Mesenchymal stem cell (in vitro differentiated cells and primary cell): ENCODE measurements at places on chromosomes 5 and 9.
A peak's percentile ranks its signal among the peaks of the same experiment; 100 is the strongest.

GRCh38 chr5:35478856-35479682 lies 138.6 kb upstream of the SPEF2 start:
- H3K4me3 ChIP-seq: peak overlapping the region; percentile 78
- H3K27ac ChIP-seq: peak overlapping the region; percentile 85
- DNase-seq: peak; percentile 62
- no peaks in the 10 kb centered on the region for H3K27me3 ChIP-seq
- no peaks in the 10 kb centered on the region for H3K36me3 ChIP-seq

DNA sequence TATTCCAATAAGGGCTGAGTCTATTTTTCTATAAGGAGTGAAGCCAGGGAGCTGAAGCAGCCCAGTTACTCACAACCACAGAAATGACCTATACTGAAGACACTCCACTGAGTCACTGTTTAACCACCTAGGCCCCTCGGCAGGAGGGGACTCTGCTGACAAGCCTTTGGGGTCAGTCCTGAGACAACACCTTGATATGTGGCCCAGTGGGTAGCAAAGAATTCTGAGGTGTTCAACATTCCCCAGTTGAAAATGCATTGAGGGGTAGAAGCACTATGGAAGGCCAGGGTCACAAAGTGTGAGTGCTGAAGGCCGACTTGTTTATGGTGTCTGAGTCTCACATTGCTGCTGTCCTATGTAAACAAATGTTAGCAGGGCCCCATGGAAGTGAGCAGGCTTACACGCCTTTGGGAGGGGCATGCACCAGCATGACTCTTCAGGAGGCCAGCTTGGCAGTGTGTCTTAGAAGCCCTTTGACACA lies 112.6 kb upstream of the NFIL3 start:
- DNase-seq: peak; percentile 94
- H3K4me1 ChIP-seq: peaks cover 21% of the 10 kb centered on the region
- H3K4me3 ChIP-seq: no peak overlapping the region
- no peaks in the 10 kb centered on the region for H3K27me3 ChIP-seq
- H3K36me3 ChIP-seq: no peaks in the 10 kb centered on the region
- peak overlapping the region; percentile 50 for H3K27ac ChIP-seq

GRCh38 chr5:134527961-134528424 lies 2.5 kb downstream of the JADE2 start:
- H3K4me3 ChIP-seq: peak overlapping the region; percentile 58
- H3K27ac ChIP-seq: peak overlapping the region; percentile 73
- DNase-seq: no peak
- H3K4me1 ChIP-seq: peaks cover 38% of the 10 kb centered on the region
- no peaks in the 10 kb centered on the region for H3K27me3 ChIP-seq

DNA sequence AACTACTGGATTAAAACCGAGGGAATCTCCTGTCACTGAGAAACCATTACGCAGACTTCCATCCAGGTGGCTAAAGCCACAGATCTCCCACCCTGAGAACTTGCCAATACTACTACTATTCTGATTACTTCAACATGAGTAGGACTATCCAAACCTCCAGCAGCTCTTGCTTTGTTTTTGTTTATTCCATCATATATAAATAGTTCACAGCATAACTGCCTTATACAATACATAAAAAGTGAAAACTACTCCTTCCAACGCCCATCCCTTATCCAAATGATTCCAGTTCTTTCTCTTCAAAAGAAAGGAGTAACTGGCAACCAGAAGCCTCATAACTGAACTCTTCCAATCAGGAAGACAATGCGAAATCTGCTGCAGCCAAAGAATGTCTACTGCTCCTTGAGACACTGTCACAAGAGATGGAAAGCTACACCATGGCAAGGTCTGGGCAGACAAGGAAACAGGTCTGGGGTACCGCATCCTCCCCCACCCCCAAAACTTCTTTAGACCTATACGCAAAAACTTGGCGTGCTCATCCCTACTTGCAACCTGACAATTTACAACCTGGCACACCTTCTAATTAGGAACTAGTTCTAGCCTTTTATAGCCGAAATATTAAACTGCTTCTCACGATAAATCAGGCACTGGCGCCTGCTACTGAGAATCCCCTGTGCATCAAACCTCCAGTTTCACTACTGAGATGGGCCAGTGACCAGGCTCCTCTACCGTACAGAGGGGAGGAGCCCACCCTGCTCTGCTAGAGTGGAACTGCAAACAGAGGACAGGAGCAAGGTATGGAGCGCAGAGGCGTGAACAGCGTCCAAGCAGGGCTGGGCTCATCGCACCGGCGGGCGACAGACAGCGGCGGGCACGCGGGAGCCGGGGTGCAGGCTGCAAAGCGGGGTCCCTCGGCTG lies 986 bp downstream of the PLPP1 start:
- peaks cover 2% of the 10 kb centered on the region for H3K4me1 ChIP-seq
- H3K27ac ChIP-seq: no peak overlapping the region
- no peaks in the 10 kb centered on the region for H3K36me3 ChIP-seq
- no peaks in the 10 kb centered on the region for H3K27me3 ChIP-seq

DNA sequence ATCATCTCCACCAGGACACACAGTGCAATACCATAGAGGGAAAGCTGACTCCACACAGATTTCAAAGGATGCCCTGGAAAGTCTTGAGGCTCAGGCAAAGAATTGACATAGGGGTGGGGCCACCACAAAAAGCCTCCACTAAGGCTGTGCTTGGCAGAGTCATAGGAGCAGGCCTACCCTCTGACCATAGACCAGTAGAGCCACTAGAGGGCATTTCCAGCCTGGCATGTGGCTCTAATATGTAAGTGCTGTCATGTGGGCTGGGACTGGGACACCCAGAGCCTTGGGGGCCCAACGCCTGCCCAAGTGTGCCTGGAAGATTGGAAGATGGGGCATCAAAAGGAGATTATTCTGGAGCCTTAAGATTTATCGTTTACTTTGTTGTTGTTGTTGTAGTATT lies 726.0 kb downstream of the DNAH5 start:
- no peaks in the 10 kb centered on the region for H3K36me3 ChIP-seq
- no peaks in the 10 kb centered on the region for H3K27me3 ChIP-seq
- no peak for DNase-seq
- no peaks in the 10 kb centered on the region for H3K4me1 ChIP-seq

DNA sequence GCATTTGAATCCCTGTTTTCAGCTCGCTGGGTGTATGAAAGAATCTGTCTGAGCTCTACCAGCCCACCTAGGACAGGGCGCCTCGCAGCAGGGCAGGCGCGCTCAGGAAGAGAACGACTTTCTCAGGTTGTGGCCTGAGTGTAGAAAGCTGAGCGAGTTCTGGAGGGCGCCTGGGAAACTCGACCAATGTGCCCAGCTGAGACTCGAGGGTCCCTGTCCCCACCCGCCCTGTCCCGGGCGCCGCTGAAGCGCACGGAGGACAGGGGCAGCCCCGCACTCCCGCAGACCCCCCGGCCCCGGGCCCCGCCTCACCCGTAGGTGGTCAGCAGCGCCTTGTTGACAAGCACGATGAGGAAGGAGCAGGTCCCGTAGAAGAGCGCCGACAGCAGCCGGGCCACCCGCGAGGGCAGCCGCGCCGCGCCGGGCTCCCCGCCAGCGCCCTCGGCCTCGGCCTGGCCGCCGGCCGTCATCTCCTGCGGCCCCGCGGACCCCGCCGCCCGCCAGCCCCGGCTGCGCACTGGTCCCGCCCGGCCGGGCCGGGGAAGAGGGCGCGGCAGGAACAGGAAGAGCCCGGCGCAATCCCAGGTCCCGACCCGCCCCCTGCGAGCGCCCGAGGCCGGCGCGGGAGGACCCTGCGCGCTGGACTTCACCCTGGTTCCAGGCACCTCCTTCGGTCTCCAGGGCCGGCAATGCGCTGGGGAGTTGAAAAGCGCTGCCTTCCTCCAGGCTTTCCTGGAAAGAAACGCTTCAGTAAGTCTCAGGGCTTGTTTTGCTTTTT lies at the start of gene SLC35D2:
Gene SLC35D2, minus strand, starts transcription at position 547 of the 778 bp plus-strand sequence. Its CDS starts 77 bp downstream, at position 470.
- H3K4me3 ChIP-seq: peak within 1 kb of the TSS; percentile 97
- peaks cover 12% of the 10 kb centered on the region for H3K4me1 ChIP-seq
- peaks cover 9% of the 10 kb centered on the region for H3K36me3 ChIP-seq
- no peaks in the 10 kb centered on the region for H3K27me3 ChIP-seq

DNA sequence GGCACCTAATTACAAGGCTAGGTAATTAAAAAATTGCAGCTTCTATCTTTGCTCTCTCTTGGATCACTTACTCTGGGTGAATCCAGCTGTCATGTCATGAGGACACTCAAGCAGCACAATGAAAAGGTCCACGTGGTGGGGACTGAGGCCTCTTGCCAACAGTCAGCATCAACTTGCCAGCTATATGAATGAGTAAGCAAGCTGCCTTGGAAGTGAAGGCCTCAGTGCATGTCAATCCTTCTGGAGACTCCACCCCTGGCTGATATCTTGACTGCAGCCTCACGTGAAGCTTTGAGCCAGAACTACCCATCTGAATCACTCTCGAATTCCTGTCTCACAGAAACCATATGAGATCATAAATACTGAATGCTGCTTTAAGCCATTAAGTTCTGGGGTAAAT lies 140.5 kb downstream of the SNX18 start:
- no peaks in the 10 kb centered on the region for H3K36me3 ChIP-seq
- no peak overlapping the region for H3K4me3 ChIP-seq
- DNase-seq: peak; percentile 47
- no peak overlapping the region for H3K27ac ChIP-seq
- H3K4me1 ChIP-seq: peaks cover 2% of the 10 kb centered on the region

GRCh38 chr9:128201441-128202369 lies 1.5 kb upstream of the DNM1 start:
- DNase-seq: peak; percentile 45
- no peaks in the 10 kb centered on the region for H3K27me3 ChIP-seq
- peaks cover 10% of the 10 kb centered on the region for H3K36me3 ChIP-seq
- no peak overlapping the region for H3K4me3 ChIP-seq
- peaks cover 31% of the 10 kb centered on the region for H3K4me1 ChIP-seq
- H3K27ac ChIP-seq: peak overlapping the region; percentile 67

GRCh38 chr5:133830911-133831310 lies 137.5 kb downstream of the C5orf15 start:
- H3K4me1 ChIP-seq: peaks cover 2% of the 10 kb centered on the region
- no peak overlapping the region for H3K27ac ChIP-seq
- no peak for DNase-seq
- peaks cover 28% of the 10 kb centered on the region for H3K27me3 ChIP-seq

DNA sequence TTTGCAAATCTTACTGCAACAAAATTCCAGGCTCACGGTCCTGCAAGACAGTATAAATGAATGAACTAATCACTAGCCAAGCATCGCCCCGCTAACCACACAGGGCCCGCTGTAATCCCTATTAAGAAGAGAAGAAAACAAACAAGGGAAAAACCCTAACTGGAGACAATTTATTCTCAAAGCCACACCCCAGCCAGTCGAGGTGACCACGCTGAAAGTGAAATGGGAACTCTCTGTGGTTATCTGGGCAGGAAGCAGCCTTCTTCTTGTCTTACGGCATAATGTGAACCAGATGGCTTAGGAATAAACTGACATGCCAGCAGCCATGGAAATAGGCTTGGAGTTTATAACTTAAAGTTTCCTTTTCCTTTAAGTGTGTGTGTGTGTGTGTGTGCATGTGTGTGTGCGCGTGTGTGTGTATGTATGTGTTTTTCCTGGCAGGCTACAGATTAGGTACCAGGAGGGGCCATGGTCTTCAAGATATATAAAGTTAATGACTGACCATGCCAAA lies 120.2 kb downstream of the SEMA6A start:
- H3K4me1 ChIP-seq: peaks cover 7% of the 10 kb centered on the region
- no peaks in the 10 kb centered on the region for H3K36me3 ChIP-seq
- H3K27me3 ChIP-seq: no peaks in the 10 kb centered on the region
- DNase-seq: peak; percentile 96
- H3K4me3 ChIP-seq: peak overlapping the region; percentile 22

DNA sequence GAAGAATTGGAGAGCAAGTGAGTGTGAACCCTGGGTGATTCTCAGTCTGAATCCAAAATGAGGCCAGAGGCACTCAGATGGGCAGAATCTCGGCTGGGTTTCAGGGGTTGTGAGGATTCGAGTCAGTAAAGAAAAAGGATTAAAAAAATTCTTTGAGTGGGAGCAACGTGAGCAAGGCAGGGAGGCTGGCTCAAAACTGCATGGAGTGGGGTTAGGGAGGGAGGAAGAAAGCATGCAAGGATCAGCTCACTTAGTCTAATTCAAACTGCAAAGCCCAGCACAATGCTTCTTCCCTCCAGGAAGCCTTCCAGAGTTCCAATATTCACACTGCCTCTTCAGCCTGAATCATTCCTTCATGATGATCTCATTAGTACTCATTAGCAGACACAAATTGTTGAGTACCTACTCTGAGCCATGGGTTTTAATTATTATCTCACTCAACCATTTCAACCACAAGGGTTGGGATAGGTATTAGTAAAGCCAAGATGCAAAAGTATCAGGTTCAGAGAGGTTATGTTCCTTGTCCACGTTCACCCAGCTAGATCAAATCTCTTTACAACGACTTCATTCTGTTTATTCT lies 95.8 kb downstream of the BRINP1 start:
- DNase-seq: no peak
- H3K27me3 ChIP-seq: no peaks in the 10 kb centered on the region
- no peak overlapping the region for H3K27ac ChIP-seq
- no peaks in the 10 kb centered on the region for H3K36me3 ChIP-seq
- H3K4me1 ChIP-seq: no peaks in the 10 kb centered on the region
- H3K4me3 ChIP-seq: no peak overlapping the region

GRCh38 chr9:91298311-91298710 lies 63.4 kb downstream of the AUH start:
- no peak for DNase-seq
- H3K27me3 ChIP-seq: no peaks in the 10 kb centered on the region
- H3K4me3 ChIP-seq: no peak overlapping the region
- H3K36me3 ChIP-seq: peaks cover 41% of the 10 kb centered on the region

GRCh38 chr5:123710031-123710430 lies 198.1 kb downstream of the CSNK1G3 start:
- DNase-seq: no peak
- H3K4me1 ChIP-seq: peaks cover 2% of the 10 kb centered on the region
- H3K27ac ChIP-seq: no peak overlapping the region
- H3K36me3 ChIP-seq: no peaks in the 10 kb centered on the region
- no peak overlapping the region for H3K4me3 ChIP-seq
- H3K27me3 ChIP-seq: no peaks in the 10 kb centered on the region

GRCh38 chr5:134188092-134188491 lies 11.3 kb upstream of the SKP1 start:
- no peaks in the 10 kb centered on the region for H3K36me3 ChIP-seq
- H3K4me3 ChIP-seq: no peak overlapping the region
- no peaks in the 10 kb centered on the region for H3K27me3 ChIP-seq
- no peak for DNase-seq
- peaks cover 4% of the 10 kb centered on the region for H3K4me1 ChIP-seq
- H3K27ac ChIP-seq: no peak overlapping the region

DNA sequence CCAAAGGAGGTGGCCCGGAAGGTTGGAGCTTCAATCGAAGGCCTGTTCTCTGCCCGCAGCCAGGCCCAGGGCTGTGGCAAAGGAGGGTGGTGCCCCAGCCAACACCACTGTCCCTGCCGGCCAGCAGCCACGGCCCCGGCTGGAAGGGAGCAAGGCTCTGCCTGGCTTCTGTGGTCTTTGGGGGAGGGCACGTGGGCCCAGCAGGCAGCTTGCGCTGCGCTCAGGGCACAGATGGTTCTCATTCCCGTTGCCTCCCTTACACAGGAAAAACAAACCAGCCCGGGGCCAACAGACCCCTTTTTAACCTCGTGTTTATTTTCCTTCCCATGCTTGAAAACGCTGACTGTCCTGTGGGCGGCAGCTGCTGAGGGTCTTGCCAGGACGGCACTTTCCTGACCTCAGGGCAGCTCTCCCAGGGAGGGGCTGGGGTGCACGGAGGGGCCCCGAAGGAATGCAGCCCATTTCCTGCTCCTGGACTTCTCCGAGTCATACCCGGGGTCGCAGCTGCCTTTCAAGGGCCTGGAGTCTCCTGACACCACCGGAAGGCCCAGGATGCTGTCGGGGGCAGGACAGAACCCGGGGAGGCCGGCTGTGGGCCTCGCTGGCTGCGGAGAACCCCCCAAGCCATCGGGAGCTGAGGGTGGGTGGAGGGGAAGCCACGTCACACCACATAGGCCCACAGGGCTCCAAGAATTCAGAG lies 1.1 kb upstream of the GPSM1 start:
- H3K27me3 ChIP-seq: no peaks in the 10 kb centered on the region
- H3K36me3 ChIP-seq: peaks cover 17% of the 10 kb centered on the region
- H3K4me3 ChIP-seq: no peak overlapping the region
- peaks cover 53% of the 10 kb centered on the region for H3K4me1 ChIP-seq
- H3K27ac ChIP-seq: peak overlapping the region; percentile 92
